Caki2 (cell line): ENCODE measurements at places on chromosomes 2 and 18.

- peak; percentile 9 for DNase-seq
Observed at GRCh38 chr2:163553601-163554000, 182.2 kb downstream of the FIGN start.

DNA sequence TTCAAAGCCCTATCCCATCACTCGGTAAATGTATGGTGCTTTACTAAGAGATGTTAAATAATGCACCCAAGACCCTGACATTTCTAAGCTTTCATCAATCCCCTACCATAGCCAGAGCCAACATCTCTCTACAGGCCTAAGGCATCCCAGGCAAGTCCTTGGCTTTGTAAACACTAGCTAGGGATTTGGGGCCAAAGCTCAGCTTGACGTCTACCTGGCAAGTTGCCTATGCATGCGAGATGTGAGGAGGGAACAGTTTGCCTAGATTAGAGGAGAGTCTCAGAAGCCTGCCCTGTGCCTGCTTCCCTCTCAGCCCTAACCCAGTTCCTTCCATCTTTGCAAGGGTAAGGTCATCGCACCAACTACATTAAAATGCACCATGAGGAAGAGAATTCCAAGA is 221.5 kb upstream of the NCKAP5 start:
- no peak for DNase-seq

- no peak for DNase-seq
Observed at GRCh38 chr2:152693033-152693432, 24.2 kb downstream of the PRPF40A start.

GRCh38 chr18:11047817-11048216 is 101.6 kb downstream of the PIEZO2 start:
- no peak for DNase-seq
